ENCODE measurements at places on chromosomes 7 and 10.

DNA sequence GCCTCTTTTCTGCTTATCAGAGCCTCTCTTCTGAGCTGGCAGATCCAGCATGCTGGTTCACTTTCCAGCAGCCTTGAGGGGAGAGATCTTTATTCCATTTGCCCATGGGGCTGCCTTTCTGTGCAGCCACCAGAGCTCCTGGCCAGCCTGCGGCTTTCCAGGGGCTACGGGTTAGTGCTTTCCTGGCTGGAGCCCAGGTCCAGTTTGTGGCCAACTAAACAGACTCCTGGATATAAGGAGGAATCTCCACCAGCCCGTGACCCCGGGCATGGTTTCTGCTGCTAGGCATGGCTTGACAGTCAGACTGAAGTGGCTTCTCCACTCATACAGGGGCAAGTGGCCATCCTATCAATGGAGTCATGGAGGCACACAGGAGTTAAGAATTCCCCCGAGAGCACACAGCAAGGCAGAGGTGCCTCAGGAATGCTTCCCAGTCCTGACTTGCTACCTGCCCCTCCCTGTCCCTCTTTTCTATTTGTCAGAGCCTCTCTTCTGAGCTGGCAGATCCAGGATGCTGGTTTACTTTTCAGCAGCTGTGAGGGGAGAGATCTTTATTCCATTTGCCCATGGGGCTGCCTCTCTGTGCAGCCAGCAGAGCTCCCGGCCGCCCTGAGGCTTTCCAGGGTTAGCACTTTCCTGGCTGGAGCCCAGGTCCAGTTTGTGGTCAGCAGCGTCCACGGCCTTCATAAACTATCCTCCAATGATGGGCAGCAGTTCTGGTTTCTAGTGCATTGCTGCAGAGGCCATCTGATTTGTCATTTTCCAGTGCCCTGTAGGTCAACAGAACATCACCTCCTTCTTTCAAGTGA is 35.9 kb downstream of the TSPAN15 start:
- no peak for DNase-seq

GRCh38 chr7:24337180-24337579 is 53.2 kb downstream of the NPY start:
- no peak for DNase-seq

DNA sequence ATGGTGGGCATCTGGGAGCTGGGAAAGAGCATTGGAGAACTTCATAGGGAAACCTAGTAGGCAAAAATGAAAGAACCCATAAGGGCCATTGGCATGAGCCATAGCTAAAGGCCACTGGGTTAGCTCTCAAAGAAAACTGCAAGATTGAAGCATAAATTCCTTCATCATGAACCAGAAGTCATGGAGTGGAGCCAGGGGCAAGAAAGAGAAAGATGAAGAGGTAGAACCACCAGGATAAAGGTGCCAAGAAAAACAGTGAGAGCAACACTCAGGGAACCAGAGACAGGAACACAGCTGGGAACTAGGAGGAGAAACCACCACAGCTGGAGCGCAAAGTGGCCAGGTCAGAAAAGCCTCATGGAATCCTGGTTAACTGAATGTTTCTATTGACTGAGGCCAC is 11.5 kb upstream of the SGMS1 start:
- no peak for DNase-seq

DNA sequence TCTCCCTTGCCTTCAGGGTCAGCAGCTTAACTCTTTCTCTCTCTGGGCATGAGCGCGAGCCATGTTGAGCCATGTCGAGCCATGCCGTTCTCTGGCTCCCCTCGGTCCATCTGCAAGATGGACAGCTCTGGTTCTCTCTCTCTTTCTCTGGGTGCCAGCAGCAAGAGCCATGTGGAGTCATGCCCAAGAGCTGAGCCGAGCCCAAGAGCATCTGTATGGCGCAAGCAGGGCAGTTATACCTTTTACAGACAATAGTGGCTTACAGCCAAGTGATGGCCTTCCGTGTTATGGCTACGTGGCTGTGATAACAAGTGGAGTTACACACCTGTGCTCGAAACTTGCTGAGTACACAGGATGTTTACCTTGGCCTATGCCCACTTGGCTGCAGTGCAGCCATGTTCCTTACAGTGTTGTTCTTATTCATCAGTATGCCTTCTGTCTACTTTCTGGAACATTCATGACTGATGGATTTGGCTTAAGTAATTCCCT is 327.7 kb downstream of the GLRX3 start:
- DNase-seq: no peak

DNA sequence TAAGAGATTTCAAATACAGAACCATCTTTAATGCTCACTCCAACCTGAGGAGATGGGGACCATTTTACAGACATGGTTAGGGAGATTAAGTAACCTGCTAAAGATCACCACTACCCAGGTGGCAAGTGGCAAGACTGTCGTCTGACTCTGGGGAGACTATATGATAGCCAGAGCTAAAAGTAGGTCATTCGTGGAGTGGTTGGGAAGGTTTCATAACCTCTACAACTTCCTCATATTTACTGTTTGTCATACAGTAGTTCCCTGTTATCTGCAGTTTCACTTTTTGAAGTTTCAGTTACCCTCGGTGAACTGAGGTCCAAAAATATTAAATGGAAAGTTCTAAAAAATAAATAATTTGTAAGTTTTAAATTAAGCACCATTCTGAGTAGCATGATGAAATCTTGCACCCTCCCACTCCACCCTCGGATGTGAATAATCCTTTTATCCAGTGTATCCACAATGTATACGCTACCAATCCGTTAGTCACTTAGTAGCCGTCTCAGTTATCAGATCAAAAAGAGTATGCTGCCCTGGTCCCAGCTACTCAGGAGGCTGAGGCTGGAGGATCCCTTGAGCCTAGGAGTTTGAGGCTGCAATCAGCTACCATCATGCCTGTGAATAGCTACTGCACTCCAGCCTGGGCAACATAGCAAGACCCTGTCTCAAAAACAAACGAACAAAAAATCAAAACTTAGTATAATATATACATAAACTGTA is 14.9 kb upstream of the LGI1 start:
- no peak for DNase-seq
